ENCODE measurements at places on chromosomes 2 and 18.

GRCh38 chr2:113274432-113274831 is 4.3 kb downstream of the PAX8 start:
- DNase-seq, result no peak

GRCh38 chr2:225457482-225457881 is 58.0 kb downstream of the NYAP2 start:
- DNase-seq, result no peak

- DNase-seq, result no peak
These were observed 210.3 kb downstream of the GLI2 start for GRCh38 chr2:120945832-120946499.

GRCh38 chr2:42095923-42096408 is 48.1 kb downstream of the PKDCC start:
- peak; percentile 87 for DNase-seq

DNA sequence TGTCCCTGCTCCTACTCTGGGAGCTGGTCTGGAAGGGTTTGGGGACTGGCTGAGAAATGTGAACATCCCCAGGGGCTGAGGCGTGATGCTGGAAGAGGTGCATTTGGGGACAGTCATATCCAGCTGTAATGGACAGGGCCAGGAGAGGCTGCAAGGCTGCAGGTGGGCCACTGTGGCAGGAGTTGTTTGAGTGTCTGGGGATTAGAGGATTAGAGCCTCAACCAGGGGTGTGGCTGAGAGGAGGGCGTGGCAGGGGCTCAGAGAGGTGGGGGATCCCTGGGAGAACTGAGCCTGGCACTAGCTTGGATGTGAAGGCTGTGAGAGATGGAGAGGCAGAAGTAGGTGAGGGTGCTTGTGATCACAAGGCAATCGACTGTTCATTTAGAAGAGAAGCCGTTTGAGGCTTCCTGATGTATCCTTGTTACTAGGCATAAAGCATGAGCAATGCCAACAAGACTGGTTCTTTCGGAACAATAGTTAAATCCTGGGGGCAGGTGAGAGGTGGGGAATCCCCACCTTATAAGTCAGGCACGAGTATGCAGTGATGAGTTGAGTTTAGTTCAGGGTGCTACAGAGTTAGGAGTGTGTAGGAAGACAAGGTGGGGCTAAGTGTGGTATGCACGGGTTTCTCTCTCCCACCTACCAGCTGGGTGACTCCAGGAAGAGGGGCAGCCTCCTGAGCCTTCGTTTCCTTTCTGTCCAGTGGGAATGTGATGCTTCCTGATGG is 31.9 kb downstream of the SH3RF3 start:
- DNase-seq, result no peak

GRCh38 chr2:122480501-122481243 is 725.2 kb downstream of the TSN start:
- DNase-seq, result no peak

- DNase-seq, result peak; percentile 87
These were observed 66.3 kb upstream of the TCF7L1 start for GRCh38 chr2:85066874-85067351.

DNA sequence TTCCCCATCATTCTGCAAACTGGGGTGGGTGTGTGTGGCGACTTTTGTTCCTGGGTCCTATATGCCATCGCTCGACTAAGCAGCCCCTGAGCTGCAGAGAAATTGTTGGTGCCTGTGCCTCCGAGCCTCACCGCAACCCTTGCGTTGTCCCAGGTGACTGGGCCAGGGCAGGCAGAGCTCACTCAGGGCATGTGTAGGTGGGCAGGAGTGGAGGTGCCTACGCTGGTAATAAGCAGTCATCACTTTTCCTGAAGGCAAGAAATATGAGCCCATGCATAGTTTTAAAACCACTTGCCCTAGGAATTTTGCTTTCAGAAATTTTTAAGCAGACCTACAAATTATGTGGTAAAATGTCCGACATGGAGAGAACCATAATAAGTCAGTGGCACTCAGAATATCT is 197.8 kb downstream of the SMAD7 start:
- no peak for DNase-seq

DNA sequence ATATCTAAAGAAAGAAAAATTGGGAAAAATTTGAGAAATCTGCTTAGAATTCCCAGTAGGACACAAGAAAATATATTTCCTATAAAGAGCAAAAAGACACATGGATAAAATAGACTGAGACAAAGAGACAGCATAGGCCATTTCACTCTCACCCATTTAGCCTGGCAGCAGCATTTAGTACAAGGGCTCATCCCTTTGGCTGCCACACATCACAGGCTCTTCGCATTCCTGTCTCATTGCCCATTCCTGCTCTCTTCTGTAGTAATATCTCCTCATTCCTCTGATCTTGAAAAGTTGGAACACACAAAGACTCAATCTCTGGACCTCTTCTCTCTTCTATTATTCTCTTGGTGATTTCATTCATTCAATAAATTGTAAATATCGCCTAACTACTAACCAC is 162.6 kb downstream of the SOX11 start:
- no peak for DNase-seq

GRCh38 chr2:231015478-231015877 is 19.6 kb downstream of the SPATA3 start:
- no peak for DNase-seq

- DNase-seq, result no peak
These were observed 18.2 kb upstream of the CALCRL start for GRCh38 chr2:187466129-187466792.

Measured in hematopoietic multipotent progenitor cell treated with erythropoietin and hydrocortisone succinate and interleukin-3 and kit ligand, for 4 days (in vitro differentiated cells).